ENCODE measurements at places on chromosomes 11 and 22.

DNA sequence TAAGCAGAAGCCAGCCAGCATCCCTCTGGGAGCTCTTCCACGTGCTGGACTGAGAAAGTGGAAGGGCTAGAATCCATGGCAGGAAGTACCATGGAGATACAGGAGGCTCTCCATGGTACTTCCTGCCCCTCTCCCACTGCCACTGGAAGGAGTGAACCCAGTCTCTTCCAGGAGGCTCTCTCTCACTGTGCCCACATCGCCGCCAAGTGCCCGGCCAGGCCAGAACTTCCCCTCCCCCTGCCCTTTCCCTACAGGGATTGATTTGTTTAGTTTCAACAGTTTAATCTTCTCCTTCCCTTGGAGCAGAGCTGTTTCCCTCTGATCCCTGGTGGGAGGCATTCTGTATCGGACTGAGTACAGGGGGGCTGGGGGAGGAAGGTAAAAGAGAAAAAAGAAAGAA, 133.6 kb downstream of the DSCAML1 start:
- DNase-seq = no peak

GRCh38 chr11:15700456-15700855, 585.7 kb downstream of the INSC start:
- DNase-seq = no peak

GRCh38 chr11:57815877-57816276, 54.3 kb downstream of the CTNND1 start:
- DNase-seq = no peak

GRCh38 chr11:115290893-115291292, 213.3 kb downstream of the CADM1 start:
- no peak for DNase-seq

GRCh38 chr11:102047305-102047924, at the start of gene CFAP300:
Gene CFAP300, plus strand, starts transcription at chr11:102047437. Its CDS starts 34 bp downstream, at chr11:102047471.
- peak; percentile 92 for DNase-seq

DNA sequence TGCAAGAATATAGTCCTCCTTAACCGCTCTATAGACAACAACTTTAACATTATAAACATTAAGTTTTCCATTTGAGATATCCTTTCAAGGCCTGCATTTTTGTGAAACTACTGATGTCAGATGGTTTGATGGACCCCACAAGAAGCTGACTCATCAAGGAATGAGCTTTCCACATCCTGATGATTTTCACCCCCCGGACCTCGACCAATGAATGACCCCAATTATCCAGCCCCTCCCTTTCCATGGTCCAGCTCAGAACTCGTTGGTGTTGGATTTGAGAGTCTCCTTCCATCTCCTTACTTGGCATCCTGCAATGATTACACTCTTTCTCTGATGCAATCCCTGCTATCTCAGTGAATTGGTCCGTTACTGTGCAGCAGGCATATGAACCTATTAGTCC, 31.8 kb upstream of the GUCY1A2 start:
- DNase-seq = no peak

- no peak for DNase-seq
Observed at GRCh38 chr11:88555829-88556202, 218.3 kb upstream of the CTSC start.

- peak; percentile 58 for DNase-seq
Observed at GRCh38 chr22:29156507-29156906, 49.2 kb upstream of the EMID1 start.

Measured in tongue (tissue), 3 donors.